ENCODE measurements at places on chromosomes 4 and X.

DNA sequence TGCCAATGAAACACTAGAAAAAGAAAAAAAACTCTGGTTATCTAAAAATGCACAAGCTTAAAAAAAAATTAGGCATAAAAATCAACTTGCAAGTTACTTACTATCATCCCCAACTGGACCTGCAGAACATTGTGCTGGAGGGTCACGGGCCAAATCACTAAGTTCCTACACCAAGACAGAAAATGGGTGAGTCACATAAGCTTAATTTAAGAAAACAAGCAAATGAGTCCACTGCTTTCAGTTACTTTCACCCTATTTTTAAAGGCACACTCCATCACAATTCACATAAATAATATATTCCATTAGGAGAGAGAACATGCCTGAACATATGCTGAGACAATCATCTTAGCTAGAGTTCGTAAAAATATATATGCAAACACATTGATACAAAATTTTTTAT is 17.7 kb downstream of the UBE2D3 start:
- no peak for DNase-seq

- DNase-seq: no peak
Observed at GRCh38 chr4:121034017-121034416, 38.3 kb downstream of the NDNF start.

DNA sequence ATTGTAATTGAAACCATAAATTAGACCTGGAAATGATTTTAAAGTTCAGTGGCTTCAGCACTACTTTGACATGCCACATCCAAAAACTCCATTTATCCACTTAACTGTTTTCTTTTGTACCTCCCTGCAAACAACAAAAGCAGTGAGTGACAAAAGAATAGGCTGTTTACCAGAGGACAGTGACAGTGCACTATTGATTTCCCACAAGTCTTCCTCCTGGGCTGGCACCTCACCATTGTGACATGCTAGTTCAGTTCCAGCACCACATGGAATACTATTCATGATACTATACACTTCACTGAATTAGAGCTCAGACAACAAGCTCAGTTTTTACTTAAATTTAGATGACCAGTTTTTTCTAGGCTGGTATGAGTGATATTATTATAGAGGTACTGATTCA is 29.3 kb downstream of the MOSPD2 start:
- DNase-seq: no peak

- no peak for DNase-seq
Observed at GRCh38 chr4:152363086-152363485, 172.8 kb downstream of the FBXW7 start.

GRCh38 chr4:15651676-15652075 is 3.5 kb downstream of the FBXL5 start:
- no peak for DNase-seq

- DNase-seq: no peak
Observed at GRCh38 chr4:94304365-94304971, 38.2 kb downstream of the HPGDS start.

DNA sequence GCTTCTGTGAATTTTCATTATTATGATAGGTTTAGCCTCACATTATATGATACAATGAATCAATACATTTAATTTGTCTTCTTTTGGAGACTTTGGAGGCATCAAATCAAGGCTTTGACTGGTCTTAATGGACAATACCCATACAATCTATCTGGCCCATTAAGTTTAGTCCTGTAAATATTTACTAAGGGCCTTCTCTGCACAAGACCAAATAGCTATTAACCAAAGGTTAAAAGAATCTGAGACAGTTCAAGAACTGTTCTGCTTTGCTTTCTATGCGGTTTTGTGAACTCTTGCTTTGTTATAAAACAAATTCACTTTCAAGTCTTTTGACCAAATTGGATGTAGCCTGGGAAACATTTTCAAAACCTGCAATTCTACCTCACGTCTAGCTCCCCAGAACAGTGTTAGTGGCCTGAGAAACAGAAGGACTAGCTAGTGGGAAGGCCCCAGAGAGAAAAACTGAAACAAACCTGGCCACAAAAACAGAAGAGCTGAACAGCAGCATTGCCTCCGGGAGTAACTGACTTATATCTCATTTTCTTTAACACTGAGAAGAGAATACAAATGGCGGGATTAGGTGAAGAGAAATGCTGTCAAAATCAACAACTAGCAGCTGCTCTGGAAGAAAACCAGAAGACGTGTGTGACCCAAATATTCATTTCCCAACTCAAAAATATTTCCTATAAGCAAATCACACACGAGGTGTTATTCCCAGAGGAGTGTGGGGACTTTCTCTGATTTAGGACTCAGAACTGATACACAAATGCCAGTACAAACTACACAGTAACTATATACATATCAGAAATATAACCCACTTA is 548 bp downstream of the TLR1 start:
- DNase-seq: no peak

DNA sequence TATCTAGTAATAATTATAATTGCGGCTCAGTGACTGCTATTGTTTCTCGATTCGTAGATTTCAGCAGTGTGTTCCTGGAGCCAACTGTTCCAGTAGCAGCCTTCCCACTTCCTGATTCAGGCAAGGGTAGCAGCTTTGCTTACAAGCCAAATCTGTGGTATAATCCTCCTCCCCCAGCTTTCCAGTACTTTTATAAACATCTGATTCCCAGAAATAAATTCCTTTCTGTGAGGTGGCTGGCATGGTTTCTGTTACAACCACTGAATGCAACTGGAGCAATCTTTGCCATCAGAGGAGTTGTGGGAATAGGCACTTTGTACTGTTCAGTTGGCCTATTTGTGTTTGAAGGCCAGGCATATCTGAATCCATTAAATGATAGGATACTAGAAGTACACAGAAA is 80.0 kb downstream of the GLRA3 start:
- DNase-seq: no peak

GRCh38 chr4:123248085-123248659 is 148.4 kb upstream of the SPRY1 start:
- DNase-seq: no peak

DNA sequence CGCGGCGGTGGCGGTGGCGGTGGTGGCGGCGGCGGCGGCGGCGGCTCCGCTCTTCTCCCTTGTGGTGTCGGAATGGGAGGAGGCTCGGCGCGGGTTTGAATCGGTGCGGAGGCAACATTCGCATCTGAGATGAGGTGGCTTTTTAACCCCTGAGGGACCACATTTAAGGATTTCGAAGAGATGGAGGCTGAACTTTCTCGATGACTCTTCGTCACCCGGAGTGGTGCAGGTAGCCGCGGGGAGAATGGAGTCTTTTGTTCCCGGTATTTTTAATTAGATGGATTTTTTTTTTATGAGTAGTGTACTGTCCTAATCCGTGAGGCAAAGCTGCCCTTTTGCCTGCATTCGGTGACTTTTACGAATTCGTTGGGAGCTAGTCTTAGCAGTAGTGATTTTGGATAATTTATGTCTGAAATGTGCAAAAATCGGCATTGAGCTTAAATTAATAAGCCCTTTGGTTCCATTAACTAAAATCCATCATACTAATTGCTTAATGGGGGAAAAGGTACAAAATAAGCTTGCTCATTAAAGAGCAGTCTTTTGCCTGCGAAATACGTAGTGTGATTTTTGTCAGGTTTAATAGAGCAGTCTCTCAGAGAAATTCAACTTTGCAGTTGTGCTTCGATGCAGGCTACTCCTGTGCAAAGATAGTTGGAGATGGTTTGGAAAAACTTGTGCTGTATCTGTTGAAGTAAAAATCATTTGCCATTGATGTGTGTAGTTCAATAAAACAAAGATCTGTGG is 206.2 kb downstream of the TENM3 start:
- DNase-seq: no peak

GRCh38 chrX:21948897-21949578 is 8.5 kb downstream of the SMS start:
- no peak for DNase-seq

- no peak for DNase-seq
Observed at GRCh38 chrX:475926-476723, 89.4 kb upstream of the PPP2R3B start.

- no peak for DNase-seq
Observed at GRCh38 chr4:3010577-3010976, 47.2 kb downstream of the GRK4 start.

DNA sequence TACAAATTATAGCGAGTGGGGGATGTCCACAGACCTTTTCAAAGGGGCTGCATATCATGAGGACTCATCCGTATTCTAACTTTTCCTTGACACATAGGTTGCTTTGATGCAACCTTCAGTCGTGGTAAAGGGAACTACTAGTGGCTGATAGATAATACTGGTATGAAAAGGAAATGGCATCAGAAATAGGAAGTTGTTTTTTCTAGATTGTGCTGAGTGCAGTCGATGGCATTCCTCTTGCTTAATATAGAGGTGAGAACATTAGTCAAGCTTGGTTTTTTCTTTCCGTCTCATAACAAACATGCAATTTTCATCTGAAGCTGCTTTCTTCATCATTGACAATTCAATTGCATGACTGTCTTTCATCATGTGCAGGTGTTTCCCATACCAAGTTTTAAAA is 16.6 kb downstream of the ENPEP start:
- DNase-seq: no peak

GRCh38 chr4:88780389-88780788 is 82.8 kb upstream of the NAP1L5 start:
- no peak for DNase-seq

DNA sequence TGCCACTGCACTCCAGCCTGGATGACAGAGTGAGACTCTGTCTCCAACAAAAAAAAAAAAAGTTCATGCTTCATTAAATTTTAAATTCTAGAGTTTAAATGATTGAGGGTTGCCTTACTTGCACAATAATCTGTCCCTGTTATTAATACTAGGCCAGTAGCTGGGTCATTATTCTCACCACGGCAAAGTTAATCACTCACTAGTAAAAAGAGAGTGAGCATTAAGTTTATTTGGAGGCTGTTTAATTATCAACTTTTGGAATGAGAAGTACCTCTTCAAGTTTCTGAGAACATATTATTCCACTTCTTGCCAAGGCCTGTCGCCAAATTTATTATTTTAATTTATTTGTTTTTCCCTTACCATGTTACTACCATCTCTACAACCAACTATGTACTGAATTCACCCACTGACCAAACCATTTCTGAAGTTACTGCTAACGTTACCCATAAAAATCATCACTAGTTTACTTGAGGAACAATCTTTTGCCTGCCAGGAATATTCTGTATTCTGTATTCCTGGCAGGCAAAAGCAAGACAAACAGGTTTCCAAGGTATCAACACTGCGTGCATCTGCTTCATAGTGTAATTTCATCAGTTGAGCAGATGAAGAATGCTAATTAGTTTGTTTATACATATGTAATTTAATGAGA is 26.5 kb downstream of the GUCY1A1 start:
- no peak for DNase-seq

- DNase-seq: no peak
Observed at GRCh38 chr4:156547439-156547838, 424.2 kb downstream of the PDGFC start.

- DNase-seq: no peak
Observed at GRCh38 chr4:141331534-141332358, 111.1 kb downstream of the ZNF330 start.

GRCh38 chrX:39839371-39839770 is 258.4 kb downstream of the BCOR start:
- no peak for DNase-seq

DNA sequence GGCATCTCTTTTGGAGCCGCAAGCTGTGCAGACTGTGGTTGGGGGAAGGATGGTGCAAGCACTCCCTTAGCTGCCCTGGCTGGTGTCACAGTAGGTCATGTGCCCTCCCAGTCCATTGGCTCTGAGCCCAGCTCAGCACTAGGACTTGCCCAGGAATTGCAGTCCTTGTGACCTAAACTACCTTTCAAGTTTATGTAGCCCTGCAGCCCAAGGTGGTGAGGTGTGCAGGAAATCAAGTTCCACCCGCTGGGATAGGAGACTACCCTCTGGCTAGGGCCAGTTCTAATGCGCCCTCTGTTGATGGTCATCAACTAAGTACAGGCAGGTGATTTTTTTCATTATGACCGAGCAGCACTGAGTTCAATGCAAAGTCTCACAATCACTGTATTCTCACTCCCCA is 335.2 kb downstream of the UBE2NL start:
- DNase-seq: no peak

- no peak for DNase-seq
Observed at GRCh38 chr4:38328989-38329729, 334.8 kb upstream of the KLF3 start.

GRCh38 chr4:134560728-134561127 is 359.1 kb upstream of the PABPC4L start:
- no peak for DNase-seq

Data from mucosa of descending colon (tissue), 3 donors.